ENCODE measurements at places on chromosomes 2 and 18.
A peak's percentile ranks its signal among the peaks of the same experiment; 100 is the strongest.

DNA sequence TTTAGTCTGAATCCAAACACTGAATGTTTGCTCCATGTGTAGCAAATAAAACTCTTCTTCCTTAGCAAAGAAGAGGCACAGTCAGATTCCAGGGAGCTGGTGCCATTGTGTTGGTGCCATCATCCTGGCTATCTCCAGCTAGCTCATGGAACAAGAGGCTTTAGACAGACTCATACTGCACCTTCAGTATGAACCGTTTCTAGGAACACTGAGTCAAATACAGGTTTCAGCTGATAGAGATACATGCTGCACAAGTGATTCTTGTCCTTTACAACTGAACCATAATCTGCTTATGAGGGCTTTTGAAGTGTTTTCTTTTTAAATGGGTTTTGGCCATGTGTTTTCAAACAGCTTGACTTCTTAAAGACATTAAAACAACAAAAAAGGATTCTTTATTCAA is 57.9 kb downstream of the DYNC1I2 start:
- no peak for DNase-seq

GRCh38 chr18:22005191-22005841 is 164.1 kb upstream of the GATA6 start:
- DNase-seq, result no peak

- DNase-seq, result no peak
These were observed 384.7 kb downstream of the FIGN start for GRCh38 chr2:163351143-163351542.

DNA sequence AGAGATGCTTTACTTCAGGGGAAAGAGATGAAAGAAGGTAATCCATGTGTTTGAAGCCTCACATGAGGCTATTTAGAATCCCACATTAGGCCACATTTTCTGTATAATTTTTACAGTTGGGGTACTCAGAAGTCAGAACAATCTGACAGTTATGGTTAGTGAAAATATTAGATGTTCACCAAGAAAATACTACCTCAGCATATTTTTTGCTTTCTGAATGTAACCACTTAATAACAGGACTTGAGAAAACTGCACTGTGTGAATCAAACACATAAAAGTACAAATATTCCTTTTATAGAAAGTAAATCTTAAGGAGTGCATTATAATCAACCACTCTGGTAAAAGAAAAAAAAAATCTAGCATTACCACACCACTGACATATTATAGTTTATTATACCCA is 169.3 kb downstream of the SATB2 start:
- no peak for DNase-seq

DNA sequence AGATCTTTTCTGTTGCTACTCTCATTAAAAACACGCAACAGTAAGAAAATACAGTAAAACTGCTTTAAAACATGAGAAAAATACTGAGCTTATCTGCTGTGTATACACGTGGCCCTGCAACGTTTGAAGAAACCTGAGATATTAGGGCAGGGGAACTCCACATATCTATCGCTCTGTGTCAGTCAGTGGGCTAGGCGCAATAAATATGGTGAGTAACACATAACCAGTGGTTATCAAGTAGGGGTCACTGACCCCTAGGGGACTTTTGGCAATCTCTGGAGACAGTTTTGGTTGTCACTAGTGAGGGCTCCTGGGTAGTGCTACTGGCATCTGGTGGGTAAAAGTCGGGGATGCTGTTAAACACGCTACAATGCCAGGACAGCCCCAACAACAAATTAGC is 14.9 kb downstream of the STAT1 start:
- DNase-seq, result no peak

GRCh38 chr2:122512091-122512490 is 756.6 kb downstream of the TSN start:
- DNase-seq, result no peak

DNA sequence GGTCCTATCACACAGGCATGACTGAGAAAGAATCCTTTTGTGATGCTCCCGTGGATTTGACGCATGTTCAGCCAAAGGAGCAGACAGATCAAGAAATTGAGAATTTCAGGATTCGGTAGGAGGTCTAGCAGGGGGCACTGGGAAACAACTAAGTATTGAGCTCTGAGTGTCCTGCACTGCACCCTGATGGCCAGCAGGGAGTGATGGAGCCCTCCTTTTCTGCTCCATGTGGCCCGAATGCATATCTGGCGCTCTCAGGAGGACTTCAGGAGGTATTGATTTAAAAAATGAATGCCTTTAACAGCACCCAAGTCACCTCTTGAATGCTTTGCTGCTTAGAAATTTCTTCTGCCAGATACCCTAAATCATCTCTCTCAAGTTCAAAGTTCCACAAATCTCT is 58.0 kb downstream of the ZNF519 start:
- peak; percentile 7 for DNase-seq

GRCh38 chr18:49177071-49177470 is 226.3 kb upstream of the SMAD7 start:
- DNase-seq, result no peak

- DNase-seq, result no peak
These were observed 20.6 kb upstream of the UBE2E3 start for GRCh38 chr2:180959787-180960186.

DNA sequence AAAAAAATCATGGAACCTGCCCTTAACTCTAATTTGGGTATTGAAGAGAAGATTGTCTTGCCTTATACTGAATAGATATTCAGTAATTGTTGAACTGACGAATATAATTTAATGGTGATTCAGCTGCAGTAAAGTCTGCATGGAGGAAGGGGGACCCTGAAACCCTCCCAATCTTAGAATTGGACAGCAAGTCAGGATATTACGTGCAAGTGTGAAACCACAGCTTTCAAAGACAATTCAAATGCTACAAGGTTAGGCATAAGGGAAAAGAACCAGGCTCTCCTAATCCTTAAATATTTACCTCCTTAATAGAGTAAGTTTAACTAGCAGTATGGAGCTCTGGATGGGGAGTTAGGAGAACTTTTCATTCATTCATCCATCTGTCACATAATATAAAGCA is 226.9 kb upstream of the TNP1 start:
- no peak for DNase-seq

DNA sequence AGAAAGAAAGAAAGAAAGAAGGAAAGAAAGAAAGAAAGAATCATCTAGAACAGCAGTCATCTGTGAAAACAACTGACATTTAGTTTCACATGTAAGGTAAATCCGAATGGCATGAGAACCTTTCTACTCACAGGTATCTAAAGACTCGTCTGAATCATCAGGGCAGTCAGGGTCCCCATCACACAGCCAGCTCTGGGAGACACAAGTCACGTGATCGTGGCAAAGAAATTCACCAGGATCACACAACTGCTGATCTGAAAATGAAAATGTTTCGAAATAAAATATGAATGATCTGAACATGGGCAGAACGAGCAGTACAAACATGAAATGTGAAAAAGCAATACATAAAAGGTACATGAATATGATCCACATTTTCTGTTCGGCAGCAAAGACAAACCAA is 320.7 kb downstream of the LRP1B start:
- no peak for DNase-seq

GRCh38 chr2:151638990-151639389 is 95.3 kb downstream of the NEB start:
- DNase-seq, result no peak

DNA sequence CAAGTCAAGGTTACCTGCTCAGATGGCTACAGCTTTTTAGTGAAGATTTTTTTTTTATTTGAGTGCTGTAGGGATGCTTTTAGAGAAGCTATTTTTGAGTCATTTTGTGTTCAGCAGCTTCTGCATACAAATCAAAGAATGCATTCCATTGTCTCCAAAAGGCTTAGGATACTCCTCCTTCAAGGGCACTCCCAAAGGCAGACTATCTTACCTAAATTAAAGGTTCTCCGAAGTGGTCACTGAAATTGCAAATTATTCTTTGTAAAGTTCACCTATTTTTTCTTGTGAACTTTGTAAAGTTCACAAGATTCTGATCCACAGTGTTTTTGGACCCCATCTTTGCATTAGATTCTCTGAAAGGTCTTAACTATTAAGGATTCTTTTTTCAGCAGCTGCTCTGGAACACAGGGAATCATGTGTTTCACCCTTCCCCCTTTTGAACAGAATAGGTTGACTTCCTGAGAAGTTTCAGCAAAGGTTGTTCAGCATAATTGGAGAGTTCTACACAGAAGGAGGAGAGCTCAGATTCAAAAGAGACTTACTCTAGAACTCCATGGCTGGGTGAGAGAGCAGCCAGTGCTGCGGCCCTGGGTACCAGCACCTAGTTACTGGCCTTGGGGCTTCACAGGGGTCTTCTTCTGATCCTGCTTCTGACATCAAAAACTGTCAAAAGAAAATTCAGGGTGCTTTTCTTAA is 14.5 kb downstream of the CLIP4 start:
- no peak for DNase-seq

DNA sequence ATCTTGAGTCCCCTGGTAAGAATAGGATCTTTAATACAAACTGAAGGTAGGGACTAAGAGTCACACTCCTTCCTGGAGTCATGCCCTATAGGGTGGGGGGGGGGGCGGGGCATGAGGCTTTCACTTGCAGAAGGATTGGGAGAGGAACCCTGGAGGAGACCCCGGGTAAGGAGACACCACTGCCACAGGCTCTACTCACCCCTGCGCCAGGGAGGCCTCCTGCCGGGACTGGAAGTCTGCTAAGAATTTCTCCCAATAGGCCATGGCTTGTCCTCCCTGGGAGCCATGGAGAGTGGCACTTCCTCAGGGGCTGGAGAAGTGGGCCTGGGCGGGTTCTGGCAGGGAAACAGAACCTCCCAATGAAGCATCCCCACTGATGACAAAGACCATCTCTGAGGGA is 645.3 kb upstream of the RAB6C start:
- no peak for DNase-seq

- DNase-seq, result no peak
These were observed 286.2 kb downstream of the ARL6IP6 start for GRCh38 chr2:153004627-153005026.

DNA sequence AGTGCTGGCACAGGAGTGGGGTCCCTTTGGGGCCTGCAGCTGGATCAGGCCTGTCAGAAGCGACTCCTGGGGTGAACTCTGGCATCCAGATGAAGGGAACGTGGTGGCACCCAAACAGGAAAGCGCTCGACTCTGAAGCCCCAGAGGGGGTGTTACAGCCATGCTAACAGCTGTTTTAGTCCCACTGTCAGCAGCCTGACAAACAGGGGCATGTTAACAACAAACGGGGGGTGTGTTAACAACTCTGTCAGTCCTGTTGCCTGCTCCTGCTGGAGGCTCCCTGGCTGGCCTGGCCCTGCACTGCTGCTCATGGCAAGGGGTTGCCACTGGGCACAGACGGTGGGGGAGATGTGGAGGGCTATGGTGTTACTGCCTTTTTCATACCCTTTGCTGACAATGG is 2.6 kb upstream of the RNU2-63P start:
- DNase-seq, result no peak

DNA sequence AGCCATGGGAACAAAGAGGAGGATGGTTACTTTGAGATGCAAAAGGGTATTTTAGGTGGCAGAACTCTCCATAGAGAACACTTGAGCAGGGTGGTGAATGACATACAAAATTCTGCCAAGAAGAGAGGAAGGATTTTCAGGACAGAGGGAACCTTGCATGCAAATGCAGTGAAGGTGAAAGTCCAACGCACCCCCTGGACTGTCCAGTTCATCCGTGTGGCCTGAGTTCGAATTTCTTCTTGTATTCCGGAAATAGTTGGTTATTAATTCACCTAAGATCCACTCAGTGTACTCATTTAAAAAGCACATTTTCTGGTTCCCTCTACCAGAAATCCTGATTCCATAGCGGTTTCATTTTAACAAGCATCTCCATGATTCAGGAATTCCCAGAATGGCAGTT is 5.5 kb downstream of the AOX1 start:
- DNase-seq, result no peak

- DNase-seq, result no peak
These were observed 42.4 kb upstream of the EFEMP1 start for GRCh38 chr2:55965966-55966365.

DNA sequence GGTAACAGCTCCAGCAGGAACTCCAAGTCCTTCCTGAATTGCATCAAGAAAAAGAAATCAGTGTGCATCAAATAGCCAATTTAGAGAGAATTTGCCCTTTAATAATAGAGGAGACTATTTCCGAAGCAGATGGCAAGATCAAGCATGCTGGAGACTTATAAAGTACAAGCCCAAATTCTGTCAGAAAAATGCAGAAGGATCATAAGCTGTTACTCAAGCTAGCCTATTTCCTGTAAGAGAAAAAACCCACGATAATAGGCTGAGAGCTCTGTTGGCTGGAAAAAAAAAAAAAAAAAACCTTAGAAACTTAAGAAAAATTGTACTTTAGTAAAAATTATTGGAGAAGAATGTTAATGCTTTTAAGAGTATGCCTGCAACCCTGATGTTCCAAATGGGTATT is 24.4 kb upstream of the ITM2C start:
- no peak for DNase-seq

- DNase-seq, result no peak
These were observed 145.0 kb downstream of the BAZ2B start for GRCh38 chr2:159471340-159471739.

- no peak for DNase-seq
These were observed 483.3 kb downstream of the BCL11A start for GRCh38 chr2:60070196-60070595.

- DNase-seq, result peak; percentile 73
These were observed 26.5 kb upstream of the MCFD2 start for GRCh38 chr2:46942143-46942526.

DNA sequence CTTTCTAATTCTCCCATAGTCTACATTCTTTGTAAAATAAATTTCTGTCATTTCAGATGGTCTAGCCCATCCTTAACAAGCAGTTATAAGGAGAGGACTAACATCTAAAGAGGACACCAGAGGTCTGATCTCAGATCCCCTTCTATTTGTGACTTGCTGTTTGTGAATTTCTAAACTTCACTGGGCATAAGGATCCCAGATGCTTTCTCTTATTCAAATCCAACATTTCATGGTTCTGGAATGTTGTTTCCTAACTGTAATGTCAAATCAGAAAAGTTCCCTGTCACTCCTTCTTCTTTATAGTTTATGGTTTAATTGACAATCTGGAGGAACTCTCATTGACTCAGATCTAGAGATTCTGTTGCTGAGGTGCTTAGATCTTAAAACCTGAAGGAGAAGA is 430.2 kb downstream of the MEIS1 start:
- DNase-seq, result no peak

- no peak for DNase-seq
These were observed 37.7 kb downstream of the FBXO48 start for GRCh38 chr2:68429311-68429826.

Measured in stimulated activated CD4-positive, alpha-beta T cell treated with anti-CD3 and anti-CD28 coated beads, Interleukin-1b, Interleukin-23, amount 100 ng/mL, for 48 hours (primary cell).